GF-D8 (cell line): ENCODE measurements at places on chromosomes 3 and 15.

DNA sequence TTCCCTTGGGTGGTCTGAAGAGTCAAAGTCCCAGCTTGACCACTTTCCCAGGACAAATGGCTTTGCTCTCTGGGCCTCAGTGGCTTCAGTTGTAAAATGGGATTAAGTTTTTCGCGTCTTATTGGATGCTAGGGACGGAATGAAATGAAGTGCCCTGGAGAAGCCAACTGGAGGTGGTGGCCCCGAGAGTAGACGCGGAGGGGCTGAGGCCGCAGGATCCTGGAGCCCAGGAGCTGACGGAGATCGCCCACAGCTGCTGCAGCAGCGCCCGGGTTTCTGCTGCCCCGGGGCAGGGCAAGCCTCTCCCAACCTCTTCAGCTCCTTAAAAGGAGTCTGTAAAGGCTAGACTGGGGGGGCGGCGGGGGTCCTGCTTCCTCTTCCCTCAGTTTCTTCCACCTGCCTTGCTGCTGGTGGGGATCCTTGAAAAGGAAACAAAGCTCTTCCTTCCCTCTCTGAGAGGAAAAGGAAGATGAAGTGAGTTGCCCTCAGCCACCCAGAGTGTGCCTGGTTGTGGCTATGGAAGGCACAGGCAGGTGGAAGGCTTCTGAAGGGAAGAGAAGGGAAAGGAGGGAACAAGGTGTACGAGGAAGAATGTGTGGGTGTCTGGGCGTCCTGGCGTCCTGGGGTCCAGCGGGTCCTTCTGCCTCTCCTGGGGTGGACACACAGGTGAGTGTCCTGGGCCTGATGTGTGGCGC is 967 bp upstream of the BNC1 start:
- no peak for DNase-seq

- DNase-seq = no peak
Measured at GRCh38 chr15:55334997-55335396, 16.0 kb downstream of the PIGB start.

GRCh38 chr3:177378168-177378567 is 180.9 kb upstream of the TBL1XR1 start:
- no peak for DNase-seq

DNA sequence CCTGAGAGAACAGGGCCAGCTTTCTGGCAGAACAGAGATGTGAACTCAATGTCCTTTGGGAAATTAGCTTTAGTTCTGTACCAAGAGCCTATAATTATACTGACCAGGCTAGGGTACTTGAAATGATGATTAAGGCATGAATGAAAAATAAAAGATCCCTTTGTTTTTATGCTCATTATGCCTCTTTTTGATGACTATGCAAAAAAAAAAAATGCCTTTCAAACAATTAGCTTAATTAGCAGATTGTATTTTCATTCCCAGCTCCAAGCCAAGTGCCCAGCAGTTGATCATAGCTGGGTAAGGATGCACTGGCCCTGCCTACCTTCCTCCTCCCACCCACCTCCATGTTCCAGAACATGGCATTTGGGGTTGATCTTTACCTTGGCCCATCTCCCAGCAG is 56.8 kb downstream of the LYZL4 start:
- DNase-seq = no peak

DNA sequence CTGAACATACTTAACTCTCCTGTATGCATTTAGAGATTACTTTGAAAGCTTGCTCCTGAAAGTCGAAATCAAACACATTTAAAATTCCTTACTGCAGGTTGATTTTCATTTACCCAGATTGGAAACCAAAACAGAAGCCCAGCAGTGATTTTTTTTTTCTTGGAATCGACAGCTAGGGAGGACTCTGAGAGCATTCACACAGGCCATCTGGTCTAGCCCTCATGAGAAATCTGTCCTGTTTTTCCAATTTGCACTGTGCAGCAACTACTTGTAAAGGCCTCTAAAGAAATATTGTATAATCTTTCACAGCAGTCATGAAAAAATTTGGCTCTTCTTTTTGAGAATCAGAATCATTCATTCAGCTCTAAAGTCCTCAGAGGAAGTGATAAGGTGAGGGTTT is 179.2 kb downstream of the KCNAB1 start:
- no peak for DNase-seq

GRCh38 chr3:29937185-29937584 is 656.3 kb downstream of the RBMS3 start:
- DNase-seq = no peak

- DNase-seq = no peak
Measured at GRCh38 chr15:85318732-85319076, 61.7 kb upstream of the AKAP13 start.

DNA sequence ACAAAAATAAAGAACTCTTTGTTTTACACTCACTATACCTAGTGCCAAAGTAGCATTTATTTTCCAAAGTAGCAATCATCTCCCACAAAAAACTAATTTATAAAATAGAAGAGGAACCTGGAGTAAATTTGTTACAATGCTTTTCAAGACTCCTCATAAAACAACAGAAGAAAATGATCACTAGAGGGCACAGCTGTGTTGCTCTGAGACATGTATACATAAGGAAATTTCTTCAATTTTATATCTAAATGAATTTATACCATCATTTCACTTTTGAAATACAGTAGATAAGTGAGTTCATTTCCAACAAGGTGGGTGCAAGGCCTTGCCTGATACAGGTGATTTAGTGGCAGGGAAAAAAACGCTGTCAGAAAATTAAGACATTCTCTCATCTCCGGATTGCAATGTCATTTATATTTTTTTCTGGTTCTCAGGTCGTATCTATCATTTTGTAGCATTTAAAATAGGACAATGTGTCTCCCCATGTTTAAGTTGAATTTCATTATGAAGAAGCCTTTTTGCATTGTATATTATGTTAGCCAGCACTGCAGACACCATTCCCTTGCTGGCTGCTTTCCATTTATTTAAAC is 25.3 kb upstream of the ARHGEF26 start:
- no peak for DNase-seq

DNA sequence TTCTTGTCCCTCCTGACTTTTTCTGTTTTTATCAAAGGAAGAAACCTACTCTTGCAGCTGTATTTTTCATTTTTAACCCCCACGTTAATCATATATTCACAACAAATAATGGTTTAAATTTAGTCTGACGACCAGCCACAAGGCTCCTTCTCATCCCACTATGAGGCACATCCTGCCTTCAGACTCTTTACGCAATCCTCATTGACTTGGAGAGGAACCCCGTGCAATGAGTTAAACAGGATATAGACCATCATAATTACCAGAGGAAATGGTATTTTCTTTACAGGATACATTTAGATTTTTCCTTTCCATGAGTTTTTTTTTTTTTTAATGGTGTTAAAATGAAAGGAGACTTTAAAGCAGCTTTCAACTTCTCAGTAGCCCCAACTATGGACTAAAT is 68.5 kb downstream of the WWTR1 start:
- DNase-seq = no peak

DNA sequence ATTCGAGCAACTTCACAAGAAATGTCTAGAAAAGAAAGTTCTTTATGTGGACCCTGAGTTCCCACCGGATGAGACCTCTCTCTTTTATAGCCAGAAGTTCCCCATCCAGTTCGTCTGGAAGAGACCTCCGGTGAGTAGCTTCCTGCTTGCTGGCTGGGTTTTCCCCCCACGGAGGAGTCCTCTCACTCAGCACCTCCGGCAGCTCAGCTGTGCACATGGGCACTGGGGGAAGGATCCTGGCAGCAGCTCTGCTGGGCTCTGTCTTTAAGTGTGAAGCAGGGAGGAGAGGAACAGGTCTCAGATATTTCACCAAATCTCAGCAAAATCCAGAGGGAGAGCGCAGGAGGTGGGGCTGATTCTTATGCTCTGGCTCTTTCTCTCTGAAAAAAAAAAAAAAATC is 684 bp downstream of the CAPN3 start:
- DNase-seq = no peak

GRCh38 chr3:160152638-160153037 is 72.6 kb upstream of the C3orf80 start:
- no peak for DNase-seq

DNA sequence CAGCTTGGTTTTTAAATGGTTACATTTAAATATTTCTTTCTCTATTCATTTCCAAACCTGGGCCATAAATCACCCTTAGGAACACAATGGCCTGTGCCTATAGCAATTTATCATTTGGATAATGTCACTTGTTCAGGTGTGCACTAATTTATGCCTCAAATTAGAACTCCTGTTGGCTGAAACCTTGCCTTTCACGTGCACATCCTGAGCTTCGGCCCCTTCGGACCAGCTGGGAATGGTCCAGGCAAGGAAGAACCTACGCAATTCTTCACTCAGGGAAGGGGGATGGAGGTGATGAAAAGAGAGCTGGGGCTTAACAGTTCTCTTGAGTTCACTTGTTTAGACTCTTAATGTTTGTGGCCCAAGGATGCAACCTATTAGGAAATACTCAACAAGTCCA is 324.1 kb upstream of the ICE2 start:
- DNase-seq = no peak

- no peak for DNase-seq
Measured at GRCh38 chr3:109081746-109082510, 36.0 kb downstream of the MORC1 start.

- DNase-seq = no peak
Measured at GRCh38 chr15:36653851-36654250, 74.4 kb downstream of the CDIN1 start.

GRCh38 chr3:14889205-14889604 is 58.2 kb upstream of the NR2C2 start:
- no peak for DNase-seq

DNA sequence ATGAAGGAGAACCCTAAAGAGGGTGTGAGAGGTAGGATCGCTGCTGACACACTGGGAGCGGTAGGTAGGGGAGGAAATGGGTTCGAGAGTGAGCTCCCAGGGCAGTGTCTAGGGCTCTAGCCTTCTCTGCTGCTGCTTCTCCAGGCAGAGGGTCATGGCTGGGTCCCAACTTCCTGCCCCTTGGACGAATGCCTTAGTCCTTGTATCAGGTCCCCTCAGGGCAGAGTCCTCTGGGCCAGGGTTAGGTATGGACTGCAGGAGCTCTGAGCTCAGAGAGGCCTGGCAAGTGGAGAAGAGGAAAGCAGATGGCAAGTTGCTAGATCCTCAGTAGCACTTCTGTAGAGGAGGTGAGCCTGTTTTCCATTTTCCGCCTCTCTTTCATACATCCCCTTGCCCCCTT is 2.9 kb downstream of the CORO2B start:
- no peak for DNase-seq

DNA sequence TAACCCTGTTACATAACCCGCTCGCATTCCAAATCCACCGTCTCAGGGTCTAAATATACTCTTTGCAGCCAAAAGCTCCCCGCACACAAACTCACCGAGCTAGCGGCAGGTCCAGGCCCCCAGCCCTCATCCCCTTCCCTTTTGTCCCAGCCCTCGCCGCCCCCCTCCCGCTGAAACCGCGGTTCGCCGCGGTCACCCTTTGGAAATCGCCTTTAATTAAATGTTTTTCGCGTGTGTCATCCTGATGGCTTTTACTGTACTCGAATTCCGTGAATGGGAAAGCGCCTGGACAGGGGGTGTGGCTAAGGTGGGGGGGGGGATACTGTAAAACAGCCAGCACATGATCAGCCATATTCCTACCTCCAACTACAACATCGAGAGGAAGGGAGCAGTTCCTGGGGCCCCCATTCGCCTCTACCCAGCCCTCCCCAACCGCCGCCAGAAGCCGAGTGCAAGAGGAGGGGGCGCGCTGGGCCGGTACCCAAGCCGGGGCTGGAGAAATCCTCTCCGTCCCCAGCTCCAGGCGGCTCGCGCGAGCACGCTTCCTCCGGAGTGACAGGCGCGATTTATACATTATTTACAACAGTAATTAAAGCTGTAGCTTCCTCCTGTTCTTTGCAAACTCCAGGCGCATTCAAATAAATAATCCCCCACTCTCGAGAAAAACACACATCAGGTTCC is 1.7 kb downstream of the RORA start:
- DNase-seq = no peak

DNA sequence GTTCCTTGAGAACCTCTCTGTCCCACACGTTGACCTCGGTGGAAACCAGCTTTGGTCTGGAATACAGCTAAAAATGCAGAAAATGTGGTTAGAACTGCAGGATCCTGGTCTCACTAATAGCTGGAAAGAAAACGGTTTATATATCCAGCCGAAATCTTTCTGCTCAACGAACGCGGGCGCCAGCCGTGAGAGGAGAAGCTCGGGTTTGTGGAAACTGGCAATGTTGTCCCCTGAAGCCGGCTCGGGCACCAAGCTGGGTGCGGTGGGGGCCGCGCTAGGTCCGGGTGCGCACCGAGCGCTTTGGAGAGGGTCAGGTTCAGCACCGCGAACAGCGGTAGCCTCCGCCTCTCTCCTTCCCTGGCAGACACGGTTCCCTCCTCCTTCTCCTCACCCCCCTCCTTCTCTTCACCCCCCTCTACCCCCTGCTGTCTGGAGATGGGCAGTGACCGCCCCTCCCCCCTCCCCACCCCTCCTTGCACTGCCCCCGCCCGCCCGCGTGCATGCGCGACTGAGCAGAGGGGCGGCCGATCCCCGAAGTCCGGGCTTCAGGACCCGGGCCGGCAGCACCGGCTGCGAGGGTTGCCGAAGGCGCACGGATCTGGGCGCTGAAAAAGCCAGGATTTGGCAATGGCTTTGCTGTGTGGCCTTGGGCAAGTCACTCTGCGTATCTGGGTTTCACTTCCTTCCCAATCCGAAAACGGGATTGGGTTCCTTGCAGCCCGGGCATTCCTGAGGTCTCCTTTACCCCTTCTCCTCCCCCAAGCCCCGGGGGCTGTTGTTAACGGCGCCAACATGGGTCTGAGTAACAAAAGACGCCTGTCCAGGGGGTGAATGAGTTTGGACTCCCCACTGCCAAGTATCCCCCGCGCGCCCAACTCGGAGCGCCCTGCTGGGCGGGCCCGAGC is at the start of gene SKOR1:
SKOR1 (plus strand) TSS at position 534 of the 905 bp plus-strand sequence; CDS start at position 628, 94 bp downstream.
- no peak for DNase-seq

DNA sequence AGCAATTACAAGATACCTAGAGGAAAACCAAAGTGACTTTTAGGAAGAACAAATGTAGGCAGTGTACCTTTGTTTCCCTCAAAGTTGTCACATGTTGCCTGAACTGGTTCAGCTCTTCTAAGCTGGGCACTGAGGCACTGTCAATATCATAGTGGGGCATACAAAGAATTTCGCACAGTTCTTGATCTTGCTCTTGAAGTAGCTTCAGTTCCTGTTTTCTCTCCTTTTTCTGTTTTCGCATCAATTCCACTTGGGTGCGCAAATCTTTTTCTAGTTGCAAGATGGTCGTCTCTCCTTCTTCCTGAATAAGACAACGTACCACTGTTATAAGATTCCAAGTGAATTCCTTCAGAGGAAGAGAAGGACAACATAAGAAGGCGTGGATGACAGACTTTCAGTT is 12.7 kb downstream of the PRC1 start:
- DNase-seq = no peak

GRCh38 chr3:120369037-120369467 is 19.9 kb upstream of the LRRC58 start:
- DNase-seq = no peak

DNA sequence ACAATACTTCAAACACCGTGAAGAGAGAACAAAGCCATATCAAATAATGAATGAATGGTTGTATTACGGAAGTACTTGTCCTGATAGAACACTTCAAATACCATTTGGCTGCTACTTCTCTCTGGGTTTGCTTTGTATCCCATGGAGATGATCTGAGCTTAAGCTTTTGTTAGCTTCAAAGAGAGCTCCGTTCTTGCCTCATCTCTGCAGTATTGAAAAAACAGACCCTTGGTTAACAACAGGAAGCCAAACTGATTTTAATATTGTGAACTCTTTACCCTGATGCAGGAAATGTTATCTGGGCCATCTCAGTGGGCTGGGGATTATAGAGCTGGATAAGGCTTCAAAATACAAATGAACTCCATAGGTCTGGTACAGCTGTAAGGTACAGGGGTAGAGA is 101.0 kb downstream of the CHL1 start:
- DNase-seq = no peak
